ENCODE measurements at places on chromosomes 7 and 10. TPM values are rescaled to one million over a fixed set of nuclear protein-coding genes. Genes with fewer than 3 reads are reported as not detected.
A peak's percentile ranks its signal among the peaks of the same experiment; 100 is the strongest.

Gene DOCK4
- total RNA-seq = 48.1 TPM

DNA sequence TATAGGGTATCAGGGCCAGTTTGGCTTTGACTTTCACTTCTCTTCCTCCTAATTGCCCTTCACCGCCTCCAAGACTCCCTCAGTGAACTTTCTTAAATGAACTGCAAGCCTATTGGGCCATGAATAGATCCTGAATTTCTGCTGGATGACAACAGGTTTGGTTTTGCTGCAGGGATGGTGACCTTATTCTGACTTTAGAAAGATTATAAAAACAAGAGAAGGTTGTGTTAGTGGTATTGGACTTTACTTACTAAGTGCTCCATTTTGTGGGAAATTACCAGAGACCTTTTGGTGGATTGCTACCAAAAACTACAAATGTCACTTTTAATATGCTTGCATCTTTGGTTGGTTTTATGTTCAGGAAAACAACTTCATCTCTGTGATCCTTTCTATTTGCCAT, 11.5 kb upstream of the LIPA start:
- no peaks in the 10 kb centered on the region for H3K27me3 ChIP-seq
- H3K27ac ChIP-seq = no peak overlapping the region
- no peak overlapping the region for H3K4me3 ChIP-seq
- no peak for DNase-seq

GRCh38 chr7:13290975-13291374, 603.5 kb downstream of the ARL4A start:
- DNase-seq = no peak
- H3K4me1 ChIP-seq = no peaks in the 10 kb centered on the region
- H3K36me3 ChIP-seq = no peaks in the 10 kb centered on the region
- no peak overlapping the region for H3K4me3 ChIP-seq
- no peak overlapping the region for H3K27ac ChIP-seq
- H3K27me3 ChIP-seq = no peaks in the 10 kb centered on the region

DNA sequence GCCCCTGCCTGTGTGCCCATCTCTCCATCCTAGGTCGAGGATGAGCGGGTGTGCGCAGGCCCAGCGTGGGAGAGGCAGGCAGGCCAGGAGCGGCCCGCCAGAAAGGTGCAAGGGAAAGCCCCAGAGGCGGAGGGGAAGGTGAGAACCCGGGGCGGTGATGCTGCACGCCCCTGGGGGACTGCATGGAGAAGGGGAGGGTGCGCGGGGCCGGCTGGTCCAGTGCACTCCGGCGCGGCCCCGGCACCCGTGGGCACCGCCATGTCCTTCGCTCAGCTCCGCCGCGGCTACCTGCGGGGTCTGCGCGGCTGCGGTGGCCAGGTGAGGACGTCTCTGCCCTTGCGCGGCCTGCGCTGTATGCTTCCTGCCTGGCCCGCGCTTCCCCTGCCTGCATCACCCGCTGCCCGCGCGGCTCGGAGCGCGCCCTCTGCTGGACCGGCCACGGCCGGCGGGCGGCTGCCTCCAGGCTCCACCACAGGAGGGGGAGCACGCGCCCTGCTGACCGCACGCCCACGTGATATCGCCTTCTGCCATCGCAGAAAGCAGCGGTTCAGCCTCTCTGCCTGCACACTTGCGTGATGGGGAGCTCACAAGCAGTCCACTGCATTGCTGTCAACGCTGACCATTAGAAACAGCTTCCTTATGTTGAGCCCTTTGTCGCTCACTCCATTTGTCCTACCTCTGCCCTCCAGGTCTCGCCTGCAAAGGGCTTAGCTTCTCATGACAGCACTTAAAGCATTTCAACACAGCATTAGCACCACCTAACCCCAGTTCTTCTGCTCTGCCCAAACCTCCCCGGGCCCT, 73.9 kb downstream of the CXCL12 start:
- no peaks in the 10 kb centered on the region for H3K36me3 ChIP-seq
- no peak overlapping the region for H3K27ac ChIP-seq
- no peaks in the 10 kb centered on the region for H3K27me3 ChIP-seq
- peak; percentile 83 for DNase-seq
- H3K4me1 ChIP-seq = peaks cover 16% of the 10 kb centered on the region

GRCh38 chr10:123651421-123652047, 14.6 kb upstream of the GPR26 start:
- no peak for DNase-seq
- no peak overlapping the region for H3K4me3 ChIP-seq
- no peak overlapping the region for H3K27ac ChIP-seq
- no peaks in the 10 kb centered on the region for H3K27me3 ChIP-seq

DNA sequence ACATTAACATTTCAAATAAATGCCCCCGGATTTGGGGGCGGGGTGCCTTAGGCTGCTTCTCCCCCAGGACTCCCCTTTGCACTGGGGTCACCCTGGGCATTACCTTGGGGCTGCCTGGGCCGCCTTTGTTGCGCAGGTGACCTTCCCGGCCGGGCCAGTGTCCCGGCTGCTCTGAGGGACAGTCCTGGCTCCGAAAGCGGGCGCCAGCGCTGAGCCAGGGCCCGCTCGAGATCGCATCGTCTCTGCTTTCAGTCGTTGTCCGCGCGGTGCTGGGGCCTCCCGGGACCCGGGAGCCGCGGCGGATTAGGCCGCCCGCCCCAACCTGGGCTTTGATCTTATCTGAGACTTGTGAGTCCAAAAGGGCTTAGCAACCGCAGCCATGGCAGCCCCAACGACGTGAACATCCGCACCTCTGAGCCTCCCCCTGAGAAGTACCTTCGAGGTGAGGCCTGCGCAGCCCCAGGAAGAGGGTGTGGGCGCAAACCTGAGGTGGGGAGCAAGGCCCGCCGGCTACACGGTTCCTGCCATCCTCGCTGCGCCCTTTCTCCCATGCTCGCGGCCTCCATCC, 14.8 kb upstream of the WAPL start:
- no peak overlapping the region for H3K27ac ChIP-seq
- no peak overlapping the region for H3K4me3 ChIP-seq
- no peaks in the 10 kb centered on the region for H3K27me3 ChIP-seq
- peaks cover 20% of the 10 kb centered on the region for H3K4me1 ChIP-seq
- no peaks in the 10 kb centered on the region for H3K36me3 ChIP-seq
- DNase-seq = no peak

Gene ECHDC3
- total RNA-seq = 22.4 TPM
